ENCODE measurements at places on chromosomes 4 and X.

DNA sequence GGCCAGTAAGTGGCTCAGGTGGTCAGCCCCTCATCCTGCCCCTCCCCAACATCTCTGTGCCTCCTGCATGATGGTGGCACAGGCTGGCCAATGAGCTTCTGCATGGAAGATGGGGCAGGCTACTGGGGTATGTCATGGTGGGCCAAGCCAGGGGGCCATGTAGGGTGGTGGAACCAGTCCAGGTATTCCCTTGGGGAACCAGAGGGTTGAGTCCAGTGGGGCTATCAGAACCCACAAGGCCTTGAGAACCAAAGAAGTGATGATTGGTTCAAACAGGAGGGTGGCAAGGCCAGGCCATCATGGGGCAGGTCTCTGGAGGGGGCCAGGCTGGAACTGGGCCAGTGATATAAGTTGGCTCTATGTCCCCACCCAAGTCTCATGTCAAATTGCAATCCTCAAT, 18.8 kb upstream of the PPP2R2C start:
- DNase-seq: no peak

DNA sequence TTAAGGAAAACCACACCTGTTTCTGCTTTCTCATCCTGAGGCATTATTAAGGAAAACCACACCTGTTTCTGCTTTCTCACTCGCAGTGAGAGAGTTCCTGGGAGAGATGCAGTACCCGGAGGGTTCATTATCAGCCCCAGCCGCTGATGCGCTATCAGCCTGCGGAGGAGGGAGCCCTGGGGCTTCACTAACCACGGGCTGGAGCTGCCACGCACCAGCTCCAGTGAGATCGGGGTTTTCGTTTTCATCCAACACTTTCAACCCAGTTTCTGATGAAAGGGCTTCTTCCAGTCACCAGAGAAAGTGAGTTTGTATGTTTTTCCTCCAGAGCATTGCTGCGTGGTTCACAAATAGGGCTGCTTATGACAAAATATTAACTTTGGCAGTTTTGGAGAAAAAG, 93.2 kb upstream of the PRKX start:
- no peak for DNase-seq

GRCh38 chrX:9171841-9172463, 138.0 kb upstream of the FAM9B start:
- DNase-seq: no peak

- DNase-seq: no peak
These were observed 14.8 kb downstream of the DOK7 start for GRCh38 chr4:3477750-3478430.

- DNase-seq: no peak
These were observed 35.8 kb downstream of the ATXN3L start for GRCh38 chrX:13283950-13284546.

DNA sequence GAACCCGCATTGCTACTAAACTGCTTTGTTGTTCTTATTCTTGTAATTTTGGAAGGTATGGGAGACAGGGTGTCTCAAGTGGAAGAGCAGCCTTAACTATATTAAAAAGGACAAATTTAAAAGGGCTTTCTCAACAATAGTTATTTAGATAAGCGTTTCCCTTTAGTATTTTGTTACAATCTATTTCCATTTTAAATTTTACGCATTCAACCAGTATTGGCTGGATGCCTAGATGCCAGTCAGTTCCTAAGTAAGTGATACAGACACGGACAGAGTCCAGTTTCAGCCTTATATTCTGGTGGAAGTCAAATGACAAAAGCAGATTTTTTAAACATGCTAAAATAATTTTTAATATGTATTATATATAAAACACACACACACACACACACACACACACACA, 28.3 kb downstream of the FAT1 start:
- DNase-seq: no peak

- no peak for DNase-seq
These were observed 127.0 kb upstream of the SH3RF1 start for GRCh38 chr4:169397762-169398161.

- no peak for DNase-seq
These were observed 628.3 kb upstream of the MAGEB2 start for GRCh38 chrX:29587107-29587506.

GRCh38 chr4:128068918-128069317, 7.8 kb downstream of the LARP1B start:
- DNase-seq: no peak

- peak; percentile 38 for DNase-seq
These were observed 339 bp downstream of the CUL4B start for GRCh38 chrX:120560405-120560841.

DNA sequence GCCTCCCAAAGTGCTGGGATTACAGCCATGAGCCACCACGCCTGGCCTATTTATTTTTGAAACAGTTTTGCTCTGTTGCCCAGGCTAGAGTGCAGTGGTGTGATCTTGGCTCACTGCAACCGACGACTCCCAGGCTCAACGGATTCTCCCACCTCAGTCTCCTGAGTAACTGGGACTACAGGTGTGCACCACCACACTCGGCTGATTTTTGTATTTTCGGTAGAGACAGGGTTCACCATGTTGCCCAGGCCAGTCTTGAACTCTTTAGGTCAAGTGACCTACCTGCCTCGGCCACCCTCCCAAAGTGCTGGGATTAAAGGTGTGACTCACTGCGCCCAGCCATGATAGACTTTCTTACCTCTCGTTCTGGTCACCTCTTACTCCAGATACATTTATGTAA, 124.0 kb downstream of the UBE2K start:
- no peak for DNase-seq

DNA sequence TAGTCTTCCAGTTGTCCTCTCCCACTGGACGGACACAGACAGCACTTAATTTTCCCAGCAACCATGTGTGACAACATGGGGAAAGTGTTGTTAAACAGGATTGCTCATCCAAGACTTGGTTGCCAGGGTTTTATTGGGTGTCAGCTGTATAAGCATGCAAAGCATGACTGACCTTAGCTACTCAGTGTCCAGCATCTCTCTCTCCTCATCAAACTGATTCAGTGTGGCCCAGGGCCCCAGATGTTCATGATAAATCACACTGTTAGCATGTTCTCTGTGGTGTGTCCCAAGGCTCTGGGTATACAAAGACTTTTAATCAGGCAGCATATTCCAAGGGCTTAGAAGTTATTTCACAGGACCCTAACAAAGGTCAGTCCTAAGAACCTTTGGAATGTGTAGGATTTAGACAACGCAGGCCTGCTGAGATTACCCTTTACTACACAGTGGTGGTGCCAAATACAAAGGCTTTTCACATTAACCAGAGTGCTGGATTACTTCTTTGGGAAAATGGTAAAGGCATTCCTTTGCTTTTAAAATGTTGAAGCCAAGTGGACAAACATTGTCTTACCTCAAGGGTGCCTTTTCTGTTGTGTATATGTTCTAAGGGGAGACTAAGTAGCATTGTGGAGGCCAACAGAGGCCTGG, 213.3 kb downstream of the GLUD2 start:
- no peak for DNase-seq

DNA sequence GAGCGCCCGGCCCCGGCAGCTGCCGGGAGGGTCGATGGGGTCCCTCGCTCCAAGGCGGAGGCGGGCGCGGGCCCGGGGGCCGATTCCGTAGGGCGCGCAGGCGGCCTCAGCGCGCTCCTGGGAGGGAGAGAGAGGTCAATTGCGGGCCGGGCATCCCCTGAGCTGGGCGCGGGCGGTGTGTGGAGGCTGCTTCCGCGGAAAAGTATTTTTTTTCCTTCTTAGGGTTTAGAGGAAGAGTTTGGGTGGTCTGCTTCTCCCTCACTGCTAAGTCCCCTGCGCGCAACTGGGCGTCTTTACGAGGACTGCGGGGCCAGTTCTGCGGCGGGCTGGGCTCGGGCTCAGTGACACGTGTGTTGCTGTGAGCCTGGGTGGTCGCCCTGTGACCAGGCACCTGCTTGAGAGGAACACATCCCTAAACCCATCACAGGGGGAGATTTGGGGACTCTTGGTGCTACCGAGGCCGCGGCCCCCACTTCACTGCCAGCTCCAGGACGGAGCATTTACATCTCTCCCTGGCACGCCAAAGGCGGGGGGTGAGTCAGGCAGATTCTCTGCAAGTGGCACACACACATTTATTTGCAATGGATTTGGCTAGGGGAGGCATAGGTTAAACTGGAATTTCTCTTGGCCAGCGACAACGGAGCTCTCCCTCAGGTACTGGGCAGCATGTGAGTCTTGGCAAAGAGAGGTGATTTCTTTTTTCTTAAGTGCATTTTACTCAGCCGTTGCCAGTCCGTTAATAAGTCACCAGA, 151.2 kb upstream of the SLC4A4 start:
- DNase-seq: peak; percentile 21

DNA sequence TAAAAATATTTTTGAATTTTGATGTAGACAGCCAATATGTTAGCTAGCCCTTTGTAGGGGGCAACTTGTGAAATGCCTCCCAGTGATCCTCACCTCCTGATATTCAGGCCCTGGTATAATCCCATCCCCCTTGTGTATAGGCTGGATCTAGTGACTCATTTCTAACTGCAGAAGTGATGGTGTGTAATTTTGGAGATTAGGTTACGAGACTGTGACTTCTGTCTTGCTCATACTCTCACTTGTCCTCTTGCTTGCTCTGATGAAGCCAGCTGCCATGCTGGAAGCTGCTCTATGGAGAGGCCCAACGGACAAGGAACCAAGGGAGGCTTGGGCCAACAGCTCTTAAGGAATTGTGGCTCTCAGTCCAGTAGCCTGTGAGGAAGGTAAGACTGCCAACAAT, 61.7 kb downstream of the GPR82 start:
- no peak for DNase-seq

- no peak for DNase-seq
These were observed 213.2 kb upstream of the RPS6KA3 start for GRCh38 chrX:20479896-20480295.

GRCh38 chr4:54016504-54016903, 47.9 kb downstream of the CHIC2 start:
- DNase-seq: no peak
